ENCODE measurements at places on chromosomes 16 and 17.

GRCh38 chr17:55582897-55583296 lies 71.6 kb upstream of the SMIM36 start:
- DNase-seq, result no peak

DNA sequence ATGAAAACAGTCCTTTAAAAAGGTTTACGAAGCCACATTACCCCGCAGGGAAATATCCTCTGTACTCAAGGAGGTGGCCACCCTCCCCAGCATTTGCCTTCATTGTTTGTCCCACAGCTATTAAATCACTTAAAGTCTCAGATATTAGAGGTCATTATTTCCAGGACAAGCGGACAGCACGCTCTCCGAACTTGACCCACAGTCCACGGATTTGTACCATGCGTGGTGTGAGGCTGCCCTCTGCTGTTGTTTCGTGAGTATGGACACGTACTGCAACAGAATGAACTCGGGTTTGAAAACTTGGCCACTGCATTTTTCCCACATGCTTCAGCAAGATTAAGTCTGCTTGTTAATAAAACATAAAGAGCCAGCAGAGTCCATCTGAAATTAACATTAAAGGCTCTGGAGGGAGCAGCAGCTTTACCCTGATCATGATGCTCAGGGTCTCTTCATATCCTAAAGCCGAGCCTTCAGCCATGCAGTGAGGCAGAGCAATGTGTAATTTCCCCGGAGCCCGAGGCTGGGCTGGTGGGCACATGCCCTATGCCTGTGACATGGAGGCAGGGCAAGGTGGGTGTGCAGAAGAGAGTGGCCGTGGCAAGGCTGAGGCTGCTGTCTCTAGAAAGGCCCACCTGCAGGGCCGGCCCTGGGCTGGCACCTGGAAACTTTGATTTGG lies 19.7 kb downstream of the MEAK7 start:
- no peak for DNase-seq

- no peak for DNase-seq
Measured at GRCh38 chr16:84967828-84968227, 43.5 kb downstream of the ZDHHC7 start.

DNA sequence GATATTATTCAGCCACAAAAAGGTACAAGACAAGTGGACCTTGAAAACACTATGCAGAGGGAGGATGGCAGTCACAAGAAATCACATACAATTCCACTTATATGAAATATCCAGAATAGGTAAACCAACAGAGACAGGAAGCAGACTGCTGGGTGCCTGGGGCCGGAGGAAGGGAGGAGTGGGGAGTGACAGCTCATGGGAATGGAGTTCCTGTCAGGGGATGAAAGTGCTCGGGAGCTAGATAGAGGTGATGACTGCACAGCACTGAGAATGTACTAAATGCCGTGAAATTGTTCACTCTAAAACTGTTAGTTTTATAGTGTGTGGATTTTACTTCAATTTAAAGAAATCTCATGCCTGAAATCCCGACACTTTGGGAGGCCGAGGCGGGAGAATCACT lies 74.2 kb upstream of the MED9 start:
- DNase-seq, result no peak

- DNase-seq, result no peak
Measured at GRCh38 chr16:65538976-65539375, 417.1 kb upstream of the CDH11 start.

- no peak for DNase-seq
Measured at GRCh38 chr17:80424261-80424660, 9.3 kb downstream of the ENDOV start.

DNA sequence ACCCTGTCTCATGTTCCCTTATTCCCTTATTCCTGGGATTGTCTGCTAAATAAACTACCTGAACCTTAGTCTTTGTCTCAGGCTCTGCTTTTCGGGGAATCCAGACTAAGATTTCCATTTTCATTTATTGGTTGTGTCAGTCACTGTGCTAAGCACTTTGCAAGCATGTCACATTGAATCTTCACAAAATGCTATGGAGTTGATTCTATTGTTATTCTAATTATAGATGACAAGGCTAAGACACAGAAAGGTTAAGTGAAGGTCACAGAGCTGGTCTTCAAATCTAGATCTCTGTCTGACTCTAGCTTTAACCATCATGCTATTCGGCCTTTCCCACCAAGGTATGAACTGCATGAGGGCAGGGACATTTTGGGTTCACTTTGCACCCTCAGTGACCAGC lies 13.4 kb upstream of the CES5A start:
- no peak for DNase-seq
